ENCODE measurements at places on chromosomes 1 and 21.

GRCh38 chr1:224626042-224626441, 9.9 kb downstream of the CNIH3 start:
- DNase-seq = peak; percentile 91

- no peak for DNase-seq
Measured at GRCh38 chr1:25817840-25818501, 1.8 kb upstream of the MTFR1L start.

- DNase-seq = peak; percentile 39
Measured at GRCh38 chr1:227225715-227226346, 92.5 kb downstream of the CDC42BPA start.

DNA sequence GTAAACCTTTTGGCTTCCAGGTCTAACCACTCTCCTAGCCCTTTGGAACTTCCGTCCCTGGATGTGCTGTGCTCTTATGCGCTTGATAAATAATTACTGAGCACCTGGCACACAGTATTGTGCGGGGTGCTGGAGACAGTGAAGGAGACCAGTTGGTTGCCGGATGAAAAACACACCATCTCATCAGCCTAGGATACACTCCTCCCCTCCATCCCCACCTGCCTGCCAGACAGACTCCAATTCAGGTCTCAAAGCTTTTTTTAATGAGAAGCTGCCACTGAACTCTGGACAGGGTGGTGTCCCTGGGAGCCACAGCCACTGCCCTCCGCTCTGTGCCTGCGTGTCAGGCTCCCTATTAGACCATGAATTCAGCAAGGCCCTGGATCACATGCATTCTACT, 9.2 kb downstream of the GNB1 start:
- DNase-seq = no peak

DNA sequence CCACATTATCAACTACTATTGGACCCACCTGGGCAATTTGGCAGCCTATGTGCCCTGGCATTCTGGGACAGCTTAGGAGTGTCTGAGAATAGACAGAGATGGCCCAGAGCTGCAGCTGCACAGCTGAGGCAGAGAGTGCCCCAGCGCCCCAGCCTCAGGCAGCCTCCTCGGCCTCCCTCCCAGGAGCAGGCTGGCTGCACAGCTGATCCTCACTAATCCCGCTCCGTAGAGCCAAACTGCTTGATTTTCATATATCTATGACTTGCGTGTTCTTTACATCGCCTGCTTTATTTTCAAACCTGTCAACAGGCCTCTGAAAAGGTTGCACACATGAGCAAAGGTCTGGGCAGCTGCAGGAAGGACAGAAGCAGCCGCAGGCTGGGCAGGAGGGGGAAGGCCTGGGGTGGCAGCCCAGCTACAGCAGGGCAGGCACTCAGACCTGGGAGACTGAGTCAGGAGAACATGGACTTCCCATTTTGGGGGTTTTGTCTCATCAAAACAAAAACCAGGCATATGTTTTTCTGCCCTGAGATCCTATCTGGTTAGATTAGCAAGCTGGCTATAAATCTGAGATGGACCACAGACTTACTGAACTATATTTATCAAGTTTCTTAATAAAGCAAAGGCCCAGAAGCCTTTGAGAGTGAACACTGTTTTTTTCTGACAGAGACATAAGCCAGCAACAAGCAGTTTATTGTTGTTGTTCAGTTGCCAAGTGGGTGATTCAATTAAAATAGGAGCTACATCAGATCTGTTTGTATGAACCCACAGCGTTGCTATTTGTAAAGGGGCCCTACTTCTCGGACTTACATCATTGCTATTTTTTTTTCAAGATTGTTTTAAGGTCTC, 301.8 kb upstream of the DUSP10 start:
- DNase-seq = peak; percentile 89

GRCh38 chr21:15134701-15135470, 70.1 kb upstream of the NRIP1 start:
- DNase-seq = no peak

GRCh38 chr21:18117176-18117575, 127.5 kb upstream of the CHODL start:
- no peak for DNase-seq

- peak; percentile 92 for DNase-seq
Measured at GRCh38 chr1:33470495-33471012, 1.9 kb upstream of the ZSCAN20 start.

GRCh38 chr1:38962560-38962959, 20.9 kb upstream of the RHBDL2 start:
- DNase-seq = no peak

- no peak for DNase-seq
Measured at GRCh38 chr1:154968731-154969130, 1.8 kb downstream of the SHC1 start.

DNA sequence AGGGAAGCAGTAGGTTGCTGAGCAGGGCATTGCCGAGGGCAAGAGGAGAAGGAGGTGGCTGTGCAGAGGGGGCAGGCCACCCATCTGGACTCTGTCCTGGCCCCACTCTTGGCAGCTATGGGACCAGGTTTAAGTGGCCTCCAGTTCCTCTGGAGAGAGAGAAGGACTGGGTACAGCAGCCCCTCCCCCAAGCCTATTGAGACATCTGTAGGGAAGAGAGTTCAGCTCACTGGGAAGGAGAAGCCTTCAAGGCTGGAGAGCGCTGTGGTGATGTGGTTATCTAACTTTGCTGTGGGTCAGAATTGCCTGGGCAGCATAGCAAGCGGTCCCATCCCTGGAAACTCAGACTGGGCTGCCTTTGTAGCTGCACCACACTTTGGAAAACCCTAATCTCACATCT, 93.9 kb downstream of the KCNJ15 start:
- no peak for DNase-seq

Measured in astrocyte of the hippocampus (primary cell).